ENCODE measurements at places on chromosomes 11 and 22.

- no peak for DNase-seq
Observed at GRCh38 chr11:91047882-91048281, 825.0 kb upstream of the CHORDC1 start.

GRCh38 chr22:46250035-46250782 is at the start of gene CDPF1:
Gene CDPF1 (minus strand): TSS chr22:46250293. CDS start chr22:46248284, 2,009 bp downstream.
- DNase-seq: peak; percentile 82

- no peak for DNase-seq
Observed at GRCh38 chr22:25382762-25383161, 163.3 kb downstream of the CRYBB2 start.

- no peak for DNase-seq
Observed at GRCh38 chr11:16528639-16529038, 172.3 kb upstream of the SOX6 start.

- DNase-seq: no peak
Observed at GRCh38 chr22:20464912-20465758, 27.5 kb upstream of the SCARF2 start.

DNA sequence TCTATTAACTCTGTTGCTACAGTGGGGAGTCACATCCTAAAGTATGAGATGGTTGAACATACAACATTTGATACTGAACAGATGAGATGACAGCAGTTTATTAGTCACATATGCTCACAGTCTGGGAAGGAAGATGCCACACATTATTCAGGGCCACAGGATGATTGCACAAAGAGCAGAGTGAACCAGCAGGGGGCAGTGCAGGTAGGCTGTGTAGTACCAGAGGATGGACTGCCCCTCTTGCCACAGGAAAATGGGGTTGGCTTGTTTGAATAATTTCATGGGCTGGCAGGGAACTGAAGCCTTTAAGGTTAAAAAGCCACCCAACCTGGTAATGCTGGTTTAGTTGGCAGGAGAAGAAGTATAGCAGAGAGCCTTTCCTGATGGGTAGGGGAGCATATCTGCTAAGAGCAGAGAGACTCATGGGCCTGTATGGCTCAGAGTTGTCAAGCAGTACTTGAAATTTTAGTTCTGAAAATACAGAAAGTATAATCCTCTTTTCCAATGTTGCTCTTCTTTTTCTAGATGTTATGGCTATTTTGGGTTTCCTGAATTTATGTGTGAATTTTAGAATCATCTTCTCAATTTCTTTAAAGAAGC is 180.4 kb upstream of the B3GAT1 start:
- no peak for DNase-seq

GRCh38 chr11:119341222-119342022 is 739 bp upstream of the C1QTNF5 start:
- no peak for DNase-seq

Data from foreskin fibroblast (primary cell).